ENCODE measurements at places on chromosomes 13 and 19.

- DNase-seq: peak; percentile 16
These were observed 697 bp downstream of the HSPH1 start for GRCh38 chr13:31160857-31161556.

DNA sequence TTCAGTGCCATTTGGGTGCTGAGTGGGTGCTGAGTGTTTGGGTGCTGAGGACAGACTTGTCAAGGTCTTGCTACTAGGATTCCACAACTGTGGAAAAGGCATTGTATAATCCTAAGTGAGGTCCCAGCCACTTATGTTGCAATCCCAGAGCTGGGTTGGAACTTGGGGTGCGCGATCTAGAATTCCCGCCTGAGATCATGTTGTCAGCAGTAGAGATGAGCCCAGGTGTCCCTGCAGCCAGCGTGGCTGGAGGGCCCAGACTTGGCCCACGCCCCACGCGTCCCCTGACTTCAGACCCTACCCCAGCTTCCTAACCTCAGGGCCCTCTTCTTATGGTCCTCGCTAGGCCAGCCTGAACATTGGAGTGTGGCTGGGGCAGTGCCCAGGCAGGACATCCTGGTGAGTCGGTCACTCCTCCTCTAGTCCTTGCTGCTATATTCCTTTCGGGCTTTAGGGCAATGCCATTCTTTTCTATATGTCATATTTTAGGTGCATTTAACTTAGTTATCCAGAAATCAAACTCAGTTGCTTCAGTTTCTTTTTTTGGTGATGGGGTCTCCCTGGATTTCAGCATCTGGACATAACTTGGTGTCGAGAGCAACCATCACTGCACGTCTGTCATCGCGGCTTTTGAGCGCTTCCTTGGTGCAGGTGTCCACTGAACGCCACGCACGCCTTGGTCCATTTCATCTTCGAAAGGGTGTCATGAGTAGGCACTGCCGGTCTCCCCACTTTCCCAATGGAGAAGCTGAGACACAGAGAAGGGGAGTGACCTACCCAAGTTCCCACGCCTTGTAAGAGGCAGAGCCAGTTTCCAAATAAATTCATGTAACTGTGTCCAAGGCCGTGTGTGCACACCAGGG is 46.4 kb upstream of the F7 start:
- DNase-seq: no peak

GRCh38 chr19:14112051-14112808 is 5.3 kb downstream of the PRKACA start:
- no peak for DNase-seq

- DNase-seq: peak; percentile 86
These were observed 922 bp downstream of the PLEKHG2 start for GRCh38 chr19:39413272-39413910.

DNA sequence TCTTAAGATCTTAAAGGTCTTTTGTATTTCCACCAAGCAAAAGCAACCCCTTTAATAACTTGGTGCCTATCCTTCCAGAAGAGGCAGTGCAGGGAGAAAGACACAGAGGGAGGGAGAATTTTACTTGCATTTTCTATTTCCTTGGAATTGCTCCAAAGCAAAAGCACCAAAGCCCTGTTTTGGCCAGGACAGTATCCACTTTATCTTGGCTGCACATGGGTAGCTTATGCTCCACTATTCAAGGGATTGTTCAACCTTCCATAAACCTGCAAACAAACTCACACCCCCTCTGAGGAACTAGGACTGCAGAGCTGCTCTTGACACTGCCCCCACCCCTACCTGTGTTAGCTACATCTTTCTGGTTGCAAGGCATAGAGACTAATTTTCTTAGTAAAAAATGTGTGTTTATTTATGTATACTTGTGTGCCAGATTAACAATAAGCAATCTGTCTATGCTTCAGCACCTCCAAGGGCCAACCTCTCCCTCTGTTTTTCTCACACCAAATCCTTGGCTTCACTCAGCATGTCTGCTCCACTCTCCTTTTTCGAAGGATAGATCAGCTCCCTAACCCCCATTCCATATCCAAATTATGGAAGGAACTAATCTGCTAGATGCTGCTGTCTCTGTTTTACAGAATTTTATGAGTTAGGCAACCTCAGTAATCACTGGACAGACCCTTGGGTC is 68.1 kb upstream of the KLF12 start:
- no peak for DNase-seq

DNA sequence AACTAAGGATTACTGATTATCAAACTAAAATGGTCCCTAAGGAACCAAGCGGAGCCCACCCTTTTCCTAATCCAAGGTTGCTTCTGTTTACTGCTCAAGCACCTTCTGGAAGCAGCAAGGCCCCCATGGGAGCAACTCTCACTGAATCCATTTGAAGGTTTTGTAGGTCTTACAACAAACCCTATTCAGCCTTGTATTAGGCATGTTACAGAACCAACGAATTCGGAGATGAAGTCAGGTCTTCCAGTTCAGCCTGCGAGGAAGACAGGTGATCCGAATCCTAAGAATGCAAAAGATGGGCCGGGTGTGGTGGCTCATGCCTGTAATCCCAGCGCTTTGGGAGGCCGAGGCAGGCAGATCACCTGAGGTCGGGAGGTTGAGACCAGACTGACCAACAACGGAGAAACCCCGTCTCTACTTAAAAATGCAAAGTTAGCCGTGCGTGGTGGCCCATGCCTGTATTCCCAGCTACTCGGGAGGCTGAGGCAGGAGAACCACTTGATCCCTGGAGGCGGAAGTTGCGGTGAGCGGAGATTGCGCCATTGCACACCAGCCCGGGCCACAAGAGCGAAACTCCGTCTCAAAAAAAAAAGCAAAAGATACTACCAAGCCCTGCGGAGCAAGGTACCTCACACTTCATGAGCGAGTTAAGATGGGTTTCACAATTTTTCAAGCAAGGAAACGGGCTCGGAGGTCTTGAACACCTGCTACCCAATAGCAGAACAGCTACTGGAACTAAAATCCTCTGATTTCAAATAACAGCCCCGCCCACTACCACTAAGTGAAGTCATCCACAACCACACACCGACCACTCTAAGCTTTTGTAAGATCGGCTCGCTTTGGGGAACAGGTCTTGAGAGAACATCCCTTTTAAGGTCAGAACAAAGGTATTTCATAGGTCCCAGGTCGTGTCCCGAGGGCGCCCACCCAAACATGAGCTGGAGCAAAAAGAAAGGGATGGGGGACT is 609 bp downstream of the ZAR1L start:
- DNase-seq: peak; percentile 53

DNA sequence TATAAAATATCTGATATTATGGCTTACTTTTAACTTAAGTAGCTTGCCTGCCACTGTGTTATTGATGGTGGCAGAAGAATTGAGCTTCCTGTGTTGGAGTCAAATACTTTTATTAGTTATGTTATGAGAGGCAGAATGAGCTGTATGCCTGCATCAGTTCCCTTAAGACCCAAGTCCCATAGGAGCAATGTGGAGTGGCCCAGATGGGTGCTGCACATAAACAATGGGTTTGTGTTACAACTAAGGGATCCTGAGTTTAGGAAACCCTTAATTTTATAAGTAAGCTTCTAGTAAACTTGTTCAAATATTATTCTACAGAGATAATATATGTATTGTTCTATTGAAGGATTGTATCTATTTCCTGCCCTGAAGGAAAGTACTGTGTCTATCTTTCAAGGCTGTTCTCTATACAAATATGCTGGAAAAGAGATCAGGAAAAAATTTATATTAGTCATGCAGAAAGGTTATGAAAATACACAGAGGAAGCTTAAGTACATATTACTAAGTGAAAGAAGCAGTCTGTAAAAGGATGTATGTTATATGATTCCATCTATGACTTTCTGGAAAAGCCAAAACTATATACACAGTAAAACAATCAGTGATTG is 2018.0 kb upstream of the PCDH20 start:
- no peak for DNase-seq

DNA sequence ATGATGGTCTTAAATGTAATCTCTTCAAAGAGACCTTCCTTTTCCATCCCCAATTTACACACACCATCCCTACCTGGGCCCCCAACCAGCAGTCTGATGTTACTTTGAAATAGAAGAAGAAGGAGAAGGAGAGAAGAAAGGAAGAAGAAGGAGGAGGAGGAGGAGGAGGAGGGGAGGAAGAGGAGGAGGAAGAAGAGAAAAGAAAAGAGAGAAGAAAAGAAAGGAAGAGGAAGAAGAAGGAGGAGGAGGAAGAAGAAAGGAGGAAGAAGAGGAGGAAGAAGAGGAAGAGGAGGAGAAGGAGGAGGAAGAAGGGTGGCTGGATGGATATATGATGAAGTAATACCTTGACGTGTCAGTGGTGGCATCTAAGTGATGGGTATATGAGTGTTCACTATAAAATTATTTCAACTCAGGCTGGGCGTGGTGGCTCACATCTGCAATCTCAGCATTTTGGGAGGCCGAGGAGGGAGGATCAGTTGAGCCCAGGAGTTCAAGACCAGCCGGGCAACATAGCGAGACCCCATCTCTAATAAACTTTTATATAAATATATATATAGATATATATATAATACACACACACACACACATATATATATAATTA is 3.7 kb upstream of the LRFN1 start:
- DNase-seq: no peak

DNA sequence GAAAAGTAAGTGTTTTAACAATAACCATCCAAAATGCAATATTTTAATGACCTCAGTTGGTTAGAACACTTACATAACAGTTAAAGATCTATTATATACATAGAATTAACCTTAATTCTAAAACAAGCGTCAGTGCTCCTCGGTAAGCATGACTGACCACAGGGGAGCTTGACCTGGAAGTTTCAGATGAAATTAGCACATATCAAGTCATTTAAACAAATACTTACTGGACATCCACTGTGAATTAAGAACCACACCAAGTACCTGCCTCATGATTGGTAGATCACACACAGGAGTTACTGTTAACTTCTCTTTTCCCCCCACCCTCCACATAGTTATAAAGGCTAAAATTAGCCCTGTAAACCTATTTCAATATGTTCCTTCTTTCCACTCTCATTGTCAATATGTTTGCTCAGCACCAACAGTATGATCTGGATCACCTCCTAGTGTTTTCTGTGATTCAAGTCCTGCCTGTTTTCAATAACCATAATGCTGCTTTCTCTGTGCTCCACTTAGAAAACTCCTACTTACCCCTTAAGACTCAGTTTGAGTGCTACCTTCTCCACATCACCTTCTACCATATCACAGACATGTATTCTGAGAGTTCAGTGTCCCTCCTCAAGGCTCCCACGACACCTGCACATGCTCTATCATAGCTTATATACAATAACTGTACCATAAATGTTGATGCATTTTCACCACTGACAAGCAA is 209.0 kb downstream of the VWA8 start:
- DNase-seq: no peak

- no peak for DNase-seq
These were observed 146.6 kb downstream of the RGCC start for GRCh38 chr13:41603917-41604316.

DNA sequence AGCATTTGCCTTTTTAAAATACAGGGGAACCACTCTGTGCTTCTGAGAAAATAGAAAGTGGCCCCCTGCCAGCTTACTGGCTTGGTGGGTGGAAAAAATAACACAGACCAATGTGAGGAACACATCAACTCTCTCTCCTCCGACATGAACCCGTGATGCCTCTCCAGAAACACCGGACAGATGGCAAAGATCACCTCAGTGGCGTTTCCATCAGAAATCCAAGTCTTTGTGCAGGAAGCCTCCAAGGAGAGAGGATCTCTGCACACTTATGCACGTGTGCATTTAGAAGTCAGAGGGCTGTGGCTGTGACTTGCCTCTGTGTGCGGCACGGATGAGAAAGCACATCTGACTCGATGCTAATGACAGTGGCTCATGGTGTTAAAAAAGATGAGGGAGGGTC is 112.3 kb upstream of the KLF12 start:
- no peak for DNase-seq

DNA sequence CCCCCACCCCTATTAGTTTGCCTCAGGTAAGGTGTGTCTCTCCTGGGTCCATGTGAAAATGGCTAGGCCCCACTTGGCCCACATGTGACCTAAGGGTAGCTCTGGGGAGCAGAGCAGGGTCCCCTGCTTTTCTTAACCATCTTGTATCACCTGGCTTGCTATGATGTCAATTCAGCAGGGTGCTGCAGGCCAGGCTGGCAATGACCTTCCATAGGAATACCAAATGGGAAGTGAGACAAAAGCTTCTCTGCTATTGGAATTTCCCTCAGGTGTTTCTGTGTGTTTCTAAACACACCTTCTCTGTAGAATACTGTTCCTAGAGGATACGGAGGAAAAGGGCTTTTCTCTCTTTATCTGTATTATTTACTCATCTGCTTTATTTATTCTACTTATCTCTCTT is 35.7 kb upstream of the DACH1 start:
- no peak for DNase-seq

DNA sequence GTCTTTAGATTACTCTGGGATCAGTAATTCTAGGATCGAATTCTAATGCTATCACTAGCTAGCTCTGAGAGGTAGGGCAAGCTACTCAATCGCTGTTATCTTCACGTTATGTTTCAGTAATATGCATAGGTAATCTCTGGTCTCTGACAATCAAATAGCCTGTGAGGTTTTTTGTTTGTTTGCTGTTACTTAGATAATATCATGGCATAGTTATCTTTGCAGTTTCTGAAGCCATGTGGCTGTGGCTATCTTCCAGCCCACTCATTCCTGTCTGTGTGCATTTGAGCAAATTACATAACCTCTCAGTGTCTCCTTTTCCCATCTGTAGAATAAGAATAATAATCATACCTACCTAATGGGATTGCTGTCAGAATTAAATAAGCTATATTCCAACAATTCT is 330.2 kb downstream of the PCDH9 start:
- no peak for DNase-seq

DNA sequence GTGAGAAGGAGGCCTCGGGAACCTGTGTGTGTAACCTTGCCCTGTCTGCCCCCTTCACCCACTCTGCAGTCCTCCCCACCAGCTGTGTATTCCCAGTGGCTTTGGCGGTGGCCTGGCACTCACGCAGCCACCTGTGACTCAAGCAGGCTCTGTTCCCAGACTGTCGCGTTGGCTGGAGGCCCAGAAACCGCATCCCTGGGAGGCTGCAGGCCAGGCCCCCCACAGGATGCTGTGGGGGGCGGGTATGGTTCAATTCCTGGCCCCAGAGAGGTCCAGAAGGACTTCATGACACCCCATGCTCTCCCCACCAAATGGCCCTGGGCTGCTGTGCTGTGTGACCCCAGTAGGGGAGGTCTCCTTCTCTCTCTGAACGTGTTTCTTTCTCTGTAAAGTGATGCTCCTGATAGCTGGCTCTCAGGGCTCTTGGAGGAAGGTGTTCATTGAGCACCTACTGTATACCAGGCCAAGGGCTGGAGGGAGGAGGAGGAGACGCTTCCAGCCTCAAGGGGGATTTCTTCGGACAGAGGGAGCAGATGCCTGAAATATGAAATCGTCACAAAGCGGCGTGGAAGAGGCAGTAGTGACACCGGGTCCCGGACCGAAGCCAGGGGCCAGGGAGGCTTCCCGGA is 1.9 kb upstream of the LINGO3 start:
- DNase-seq: no peak

Measured in NCI-H2227 treated with DMSO at 0.1 percent for 48 hours (cell line).